ENCODE measurements at places on chromosomes 7 and 10. TPM values are rescaled to one million over a fixed set of nuclear protein-coding genes. Genes with fewer than 3 reads are reported as not detected.

ANKRD2 gene
- 6.4 TPM for total RNA-seq

CDK1 gene
- 91.7 TPM for total RNA-seq

LIPF gene
- not detected for total RNA-seq

DLX5 gene
- not detected for total RNA-seq

SPDYE3 gene
- not detected for total RNA-seq

CAV2 gene
- 171 TPM for total RNA-seq

SFTPA1 gene
- not detected for total RNA-seq

AGR3 gene
- total RNA-seq = not detected

AKR1C3 gene
- total RNA-seq = 1,175 TPM

SEMA3A gene
- total RNA-seq = 3.7 TPM

TMEM270 gene
- total RNA-seq = 0.23 TPM

ZNF239 gene
- total RNA-seq = 2.3 TPM

C7orf33 gene
- total RNA-seq = not detected
